ENCODE measurements at places on chromosomes 1 and 21. TPM values are rescaled to one million over a fixed set of nuclear protein-coding genes. Genes with fewer than 3 reads are reported as not detected.

The AMIGO1 gene
- total RNA-seq: 2.5 TPM

DNA sequence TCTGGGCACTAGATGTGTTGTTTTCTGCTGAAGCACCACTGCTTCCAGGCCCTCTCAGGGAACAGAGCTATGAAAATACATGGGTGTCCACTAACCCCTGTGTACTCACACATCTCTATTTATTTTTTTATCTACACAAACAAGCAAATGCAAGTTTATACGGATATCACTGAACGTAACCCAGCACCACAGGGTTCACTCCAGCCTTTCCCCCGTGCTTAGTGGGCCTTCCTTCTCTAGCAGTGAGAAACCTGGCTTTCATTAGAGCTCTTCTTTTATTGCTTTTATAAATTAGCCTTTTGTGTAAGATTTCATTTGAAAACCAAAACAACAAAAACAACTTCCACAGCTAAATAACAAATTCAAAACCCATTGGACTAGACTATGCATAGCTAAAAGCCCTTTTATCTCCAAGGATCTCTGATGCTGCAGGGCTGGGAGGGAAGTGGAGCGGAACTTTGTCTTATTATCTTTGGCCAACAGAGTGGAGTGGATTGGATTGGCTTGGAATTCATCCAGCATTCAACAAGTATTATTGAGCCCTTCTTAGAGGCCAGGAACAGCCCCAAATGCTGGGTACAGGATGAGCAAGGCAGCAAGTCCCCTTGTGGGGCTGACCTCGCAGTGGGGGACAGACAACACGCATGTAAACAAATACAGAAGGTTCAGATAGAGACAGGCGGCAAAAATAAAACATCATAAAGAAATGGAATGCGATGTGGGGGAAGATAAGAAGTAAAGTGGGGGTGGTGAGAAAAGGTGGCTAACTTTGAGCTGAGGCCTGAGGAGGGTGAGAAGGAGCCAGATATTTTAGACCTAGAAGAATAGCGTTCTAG lies 371.8 kb upstream of the POU3F1 start:
- no peak for DNase-seq
- H3K27me3 ChIP-seq: no peaks in the 10 kb centered on the region
- no peaks in the 10 kb centered on the region for H3K36me3 ChIP-seq
- no peak overlapping the region for H3K4me3 ChIP-seq
- no peaks in the 10 kb centered on the region for H3K4me1 ChIP-seq
- H3K27ac ChIP-seq: no peak overlapping the region

- peaks cover 3% of the 10 kb centered on the region for H3K36me3 ChIP-seq
- H3K27me3 ChIP-seq: no peaks in the 10 kb centered on the region
- no peak overlapping the region for H3K4me3 ChIP-seq
- no peaks in the 10 kb centered on the region for H3K4me1 ChIP-seq
- H3K27ac ChIP-seq: no peak overlapping the region
Measured at GRCh38 chr1:6535214-6535613, 19.1 kb downstream of the NOL9 start.

DNA sequence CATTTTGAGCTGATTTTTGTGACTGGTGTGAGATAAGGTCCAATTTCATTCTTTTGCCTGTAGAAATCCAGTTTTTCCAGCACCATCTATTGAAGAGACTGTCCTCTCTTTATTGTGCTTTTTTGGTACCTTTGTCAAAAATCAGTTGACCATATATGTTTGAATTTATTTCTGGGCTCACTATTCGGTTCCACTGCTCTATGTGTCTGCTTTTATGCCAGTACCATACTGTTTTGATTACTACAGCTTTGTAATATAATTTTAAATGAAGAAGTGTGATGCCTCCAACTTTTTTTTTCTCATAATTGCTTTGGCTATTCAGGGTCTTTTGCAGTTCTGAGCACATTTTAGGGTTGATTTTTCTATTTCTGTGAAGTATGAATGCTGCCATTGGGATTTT lies 69.0 kb downstream of the LAMC2 start:
- H3K4me3 ChIP-seq: no peak overlapping the region
- H3K27ac ChIP-seq: no peak overlapping the region
- no peak for DNase-seq
- H3K36me3 ChIP-seq: no peaks in the 10 kb centered on the region
- H3K4me1 ChIP-seq: no peaks in the 10 kb centered on the region
- no peaks in the 10 kb centered on the region for H3K27me3 ChIP-seq

The CATSPERE gene
- total RNA-seq: not detected

The OR14K1 gene
- not detected for total RNA-seq
